Vagina (tissue), 2 donors: ENCODE measurements at places on chromosomes 6 and 20. TPM values are rescaled to one million over a fixed set of nuclear protein-coding genes. Genes with fewer than 3 reads are reported as not detected.

GRCh38 chr6:8855411-8855810 lies 420.1 kb upstream of the SLC35B3 start:
- no peaks in the 10 kb centered on the region for H3K4me1 ChIP-seq
- no peak overlapping the region for H3K4me3 ChIP-seq
- H3K36me3 ChIP-seq, result no peaks in the 10 kb centered on the region
- no peak overlapping the region for H3K27ac ChIP-seq
- DNase-seq, result no peak

DNA sequence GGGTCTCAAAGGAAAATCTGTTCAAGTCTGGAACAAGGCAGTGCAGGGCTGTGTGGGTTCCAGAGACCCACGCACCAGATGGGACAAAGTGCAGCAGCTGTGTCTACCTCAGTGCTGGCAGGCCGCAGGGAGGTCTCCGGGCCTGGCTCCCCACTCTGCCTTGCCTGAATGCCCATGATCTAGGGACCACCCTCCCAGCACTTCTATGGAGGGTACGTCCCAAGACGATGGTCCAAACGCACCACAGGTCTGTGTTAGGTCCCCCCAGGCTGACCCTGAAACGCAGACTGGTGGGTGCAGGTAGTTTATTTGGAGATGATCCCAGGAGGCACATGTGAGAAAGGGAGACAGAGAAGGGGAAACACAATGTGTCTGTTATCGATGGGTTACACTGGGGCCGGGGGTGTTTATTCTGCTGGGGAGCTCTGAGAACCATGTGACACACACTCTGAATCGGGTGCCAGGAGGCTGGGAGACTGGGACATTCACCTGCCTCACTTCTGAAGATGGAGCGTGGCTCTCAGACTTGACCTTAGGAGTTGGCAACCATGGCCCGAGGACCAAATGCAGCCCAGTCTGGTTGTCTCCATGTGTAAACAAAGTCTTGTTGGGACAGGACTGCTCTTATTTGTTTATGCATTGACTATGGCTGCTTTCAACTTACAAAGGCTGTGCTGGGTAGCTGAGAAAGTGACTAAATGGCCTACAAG lies 21.7 kb downstream of the CST9L start:
- H3K27ac ChIP-seq, result no peak overlapping the region
- no peaks in the 10 kb centered on the region for H3K4me1 ChIP-seq
- no peaks in the 10 kb centered on the region for H3K36me3 ChIP-seq
- no peak overlapping the region for H3K4me3 ChIP-seq

DNA sequence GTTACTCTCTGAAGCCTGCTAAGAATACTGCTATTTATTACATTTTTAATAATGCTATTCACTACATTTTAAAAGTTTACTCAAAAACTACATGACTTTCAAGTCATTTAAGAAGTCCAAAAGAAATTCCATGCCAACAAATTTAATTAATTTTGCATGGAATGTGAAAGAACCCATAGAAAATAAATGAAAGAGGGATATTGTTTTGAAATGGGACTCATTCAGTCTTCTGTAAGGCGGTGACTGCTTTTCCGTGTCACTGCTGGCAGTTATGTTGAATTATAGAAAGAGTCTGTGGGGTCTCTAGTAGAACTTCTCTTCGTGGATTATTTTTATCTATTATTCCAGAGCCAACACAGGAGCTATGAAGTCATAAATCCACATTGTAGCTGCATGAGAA lies 211.2 kb downstream of the LAMA2 start:
- H3K27me3 ChIP-seq, result no peaks in the 10 kb centered on the region
- no peak overlapping the region for H3K27ac ChIP-seq
- no peaks in the 10 kb centered on the region for H3K36me3 ChIP-seq
- H3K4me3 ChIP-seq, result no peak overlapping the region

GRCh38 chr6:29816030-29816429 lies 11.6 kb upstream of the HLA-G start:
- DNase-seq, result no peak
- H3K36me3 ChIP-seq, result no peaks in the 10 kb centered on the region
- H3K27ac ChIP-seq, result no peak overlapping the region
- no peaks in the 10 kb centered on the region for H3K4me1 ChIP-seq

RWDD2A gene
- total RNA-seq, result 2.0 TPM

GRCh38 chr6:150028799-150029198 lies 3.5 kb upstream of the RAET1L start:
- no peak overlapping the region for H3K27ac ChIP-seq
- DNase-seq, result no peak
- H3K4me1 ChIP-seq, result peaks cover 19% of the 10 kb centered on the region
- no peak overlapping the region for H3K4me3 ChIP-seq

DNA sequence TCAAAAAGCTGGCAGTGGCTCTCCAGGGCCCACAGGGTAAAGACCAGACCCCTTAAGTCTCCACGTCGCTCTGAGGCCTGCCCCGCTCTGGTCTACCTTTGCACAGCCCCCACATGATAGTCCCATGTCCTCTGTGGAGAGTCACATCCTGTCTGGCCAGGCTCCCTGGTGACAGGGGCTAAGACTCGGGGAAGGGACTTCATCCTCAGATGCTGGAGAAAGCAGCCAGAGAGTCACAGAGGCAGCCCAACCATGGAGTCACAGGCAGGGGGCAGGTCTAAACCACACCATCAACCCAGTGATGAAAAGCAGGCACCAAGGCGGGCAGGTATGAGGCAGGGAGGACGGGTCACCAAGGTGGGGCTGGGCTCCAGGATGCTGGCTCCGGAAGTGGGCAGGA lies 62.2 kb downstream of the SLC22A23 start:
- peaks cover 25% of the 10 kb centered on the region for H3K4me1 ChIP-seq
- no peak overlapping the region for H3K4me3 ChIP-seq
- no peak overlapping the region for H3K27ac ChIP-seq
- H3K36me3 ChIP-seq, result no peaks in the 10 kb centered on the region
- H3K27me3 ChIP-seq, result no peaks in the 10 kb centered on the region

GRCh38 chr6:120254651-120255050 lies 905.1 kb upstream of the MAN1A1 start:
- H3K4me1 ChIP-seq, result no peaks in the 10 kb centered on the region
- H3K27me3 ChIP-seq, result no peaks in the 10 kb centered on the region
- no peak for DNase-seq
- H3K27ac ChIP-seq, result no peak overlapping the region
- no peaks in the 10 kb centered on the region for H3K36me3 ChIP-seq

CTCFL gene
- not detected for total RNA-seq

DNA sequence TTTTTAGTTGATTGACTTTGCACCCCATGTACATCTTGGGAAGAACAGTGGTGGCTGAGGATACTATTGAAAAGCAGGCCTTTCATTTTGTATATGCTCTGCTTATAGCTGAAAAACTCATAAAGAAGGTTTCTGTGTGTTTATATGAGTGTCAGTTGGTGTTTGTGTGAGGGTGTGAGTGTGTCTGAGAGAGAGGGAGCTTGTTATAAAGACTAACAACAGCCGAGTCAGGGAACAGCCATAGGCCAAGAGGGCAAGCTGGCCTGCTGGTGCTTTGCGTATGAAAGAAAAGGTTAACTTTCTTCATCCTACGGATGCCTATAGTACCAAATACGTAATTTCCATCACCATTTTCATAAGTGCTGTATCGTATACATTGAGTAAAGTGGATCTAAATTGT lies 88.3 kb downstream of the MTHFD1L start:
- H3K27me3 ChIP-seq, result no peaks in the 10 kb centered on the region
- no peak overlapping the region for H3K27ac ChIP-seq
- no peak for DNase-seq

PAX1 gene
- total RNA-seq, result not detected

GGTLC1 gene
- total RNA-seq, result not detected

DNA sequence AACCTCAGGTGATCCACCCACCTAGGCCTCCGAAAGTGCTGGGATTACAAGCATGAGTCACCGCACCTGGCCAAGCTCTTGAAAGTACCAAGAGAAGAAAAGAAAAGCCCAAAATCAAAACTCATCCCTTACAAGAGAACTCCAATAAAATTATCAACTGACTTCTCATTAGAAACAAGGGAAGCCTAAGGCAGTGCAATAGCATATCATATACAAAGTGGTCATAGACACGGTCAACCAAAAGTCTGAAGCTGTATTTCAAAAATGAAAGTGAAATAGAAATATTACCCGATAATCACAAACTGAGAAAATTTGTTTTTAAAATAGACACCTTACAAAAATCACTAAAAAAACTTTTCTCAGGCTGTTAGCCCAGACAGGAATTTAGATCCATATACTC lies 1321.1 kb upstream of the GJE1 start:
- no peak overlapping the region for H3K27ac ChIP-seq
- H3K27me3 ChIP-seq, result no peaks in the 10 kb centered on the region
- no peaks in the 10 kb centered on the region for H3K36me3 ChIP-seq
- H3K4me3 ChIP-seq, result no peak overlapping the region

GRCh38 chr6:42251500-42251899 lies 33.8 kb upstream of the MRPS10 start:
- no peak for DNase-seq
- peaks cover 31% of the 10 kb centered on the region for H3K4me1 ChIP-seq
- H3K4me3 ChIP-seq, result no peak overlapping the region
- peak overlapping the region; percentile 76 for H3K27ac ChIP-seq
- peaks cover 20% of the 10 kb centered on the region for H3K36me3 ChIP-seq

- no peaks in the 10 kb centered on the region for H3K4me1 ChIP-seq
- DNase-seq, result no peak
- no peaks in the 10 kb centered on the region for H3K36me3 ChIP-seq
- H3K27ac ChIP-seq, result no peak overlapping the region
- H3K27me3 ChIP-seq, result no peaks in the 10 kb centered on the region
Observed at GRCh38 chr6:155635416-155635815, 179.8 kb upstream of the NOX3 start.

PAK5 gene
- total RNA-seq, result 0.25 TPM

DNA sequence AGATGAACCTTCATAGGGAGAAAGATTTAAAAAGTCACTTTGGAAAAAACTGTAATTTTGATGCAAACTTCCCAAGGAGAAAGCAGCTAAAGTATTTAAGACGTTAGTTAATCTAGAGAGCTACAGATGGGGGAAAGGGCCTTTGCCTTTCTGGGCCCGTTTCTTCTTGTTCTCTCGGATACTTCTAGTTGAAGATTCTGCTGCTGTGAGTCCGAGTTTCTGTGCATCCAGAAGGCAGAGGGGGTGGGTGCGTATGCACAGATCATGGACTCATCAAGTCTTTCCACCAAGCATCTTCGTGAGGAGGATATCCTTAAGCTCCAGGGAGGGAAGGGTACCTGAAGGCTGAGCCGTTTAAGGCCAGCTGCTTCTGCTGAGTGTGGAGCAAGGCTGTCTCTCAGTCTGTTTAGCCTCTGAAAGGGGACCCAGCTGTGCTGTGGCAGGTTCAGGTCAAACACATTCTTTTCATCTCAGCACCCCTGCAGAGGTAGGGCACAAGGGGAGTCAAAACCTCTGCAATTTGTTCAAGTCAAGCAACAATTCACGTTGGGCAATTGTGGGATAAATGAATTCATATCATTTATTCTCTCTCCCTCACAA lies 4.3 kb downstream of the LAMP5 start:
- no peak for DNase-seq
- H3K4me1 ChIP-seq, result peaks cover 24% of the 10 kb centered on the region
- H3K27me3 ChIP-seq, result no peaks in the 10 kb centered on the region
- no peak overlapping the region for H3K4me3 ChIP-seq

GRCh38 chr6:73309785-73310502 lies 44.1 kb downstream of the DPPA5 start:
- H3K36me3 ChIP-seq, result no peaks in the 10 kb centered on the region
- peak overlapping the region; percentile 70 for H3K27ac ChIP-seq
- no peak for DNase-seq
- no peaks in the 10 kb centered on the region for H3K27me3 ChIP-seq

DNA sequence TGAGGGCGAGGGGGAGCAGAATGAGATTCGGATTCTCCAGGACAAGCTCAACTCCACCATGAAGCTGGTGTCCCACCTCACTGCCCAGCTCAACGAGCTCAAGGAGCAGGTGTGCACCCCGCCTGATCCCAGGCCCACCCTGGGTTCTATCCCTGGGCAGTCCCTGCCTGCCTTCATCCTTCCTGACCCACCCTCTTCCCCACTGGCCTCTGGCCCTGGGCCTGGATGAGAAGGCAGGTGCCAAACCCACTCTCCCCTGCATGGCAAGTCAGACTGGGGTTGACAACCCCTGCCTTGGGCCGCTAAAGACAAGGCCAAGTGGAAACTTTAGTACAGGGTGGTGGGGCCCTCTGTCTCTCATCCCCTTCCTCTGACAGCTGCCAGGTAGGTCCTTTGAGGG lies 16.5 kb downstream of the UQCC2 start:
- H3K4me1 ChIP-seq, result peaks cover 56% of the 10 kb centered on the region
- H3K36me3 ChIP-seq, result no peaks in the 10 kb centered on the region
- H3K27ac ChIP-seq, result peak overlapping the region; percentile 83
- no peaks in the 10 kb centered on the region for H3K27me3 ChIP-seq
- H3K4me3 ChIP-seq, result no peak overlapping the region
- no peak for DNase-seq

NMBR gene
- not detected for total RNA-seq

GRCh38 chr20:52867305-52867704 lies 104.9 kb upstream of the TSHZ2 start:
- H3K36me3 ChIP-seq, result no peaks in the 10 kb centered on the region
- H3K27ac ChIP-seq, result no peak overlapping the region
- no peak overlapping the region for H3K4me3 ChIP-seq

GRCh38 chr6:35470663-35471120 lies 2.5 kb downstream of the RPL10A start:
- H3K4me1 ChIP-seq, result peaks cover 39% of the 10 kb centered on the region
- no peak overlapping the region for H3K4me3 ChIP-seq
- H3K27me3 ChIP-seq, result no peaks in the 10 kb centered on the region
